ENCODE measurements at places on chromosomes 3 and 15. TPM values are rescaled to one million over a fixed set of nuclear protein-coding genes. Genes with fewer than 3 reads are reported as not detected.

CPNE9 gene
- total RNA-seq = not detected

OR5H1 gene
- total RNA-seq = not detected

SAMMSON gene
- total RNA-seq = not detected

TRAK1 gene
- 36.1 TPM for total RNA-seq

DNA sequence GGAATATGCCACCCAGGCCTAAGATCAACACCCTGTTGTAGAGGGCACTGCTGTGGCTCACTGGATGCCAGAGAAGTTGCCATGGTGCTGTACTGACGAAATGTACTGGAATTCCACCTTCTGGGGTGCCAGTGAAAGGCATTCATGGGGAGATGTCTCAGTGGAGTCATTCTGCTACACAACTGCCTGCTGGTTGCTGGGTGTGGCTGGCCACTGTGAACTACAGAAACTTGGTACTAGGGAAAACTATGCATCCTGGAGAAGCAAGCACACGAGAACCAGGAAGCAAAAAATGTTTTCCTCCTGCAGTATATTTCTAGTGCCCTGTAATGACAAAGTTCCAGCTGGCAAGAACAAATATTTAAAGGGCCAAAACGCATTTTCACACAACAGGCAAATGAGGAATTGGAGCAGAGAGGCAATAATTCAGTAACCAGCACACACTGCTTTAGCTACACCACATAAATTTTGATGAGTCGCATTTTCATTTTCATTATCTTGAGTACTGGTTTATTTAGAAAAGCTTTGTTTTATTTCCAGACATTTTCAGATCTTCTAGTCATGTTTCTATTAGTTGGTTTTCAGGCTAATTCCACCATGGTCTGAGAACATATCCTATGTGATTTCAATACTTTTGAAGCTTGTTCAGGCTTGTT lies 18.3 kb upstream of the RFX7 start:
- peak; percentile 29 for DNase-seq

DNA sequence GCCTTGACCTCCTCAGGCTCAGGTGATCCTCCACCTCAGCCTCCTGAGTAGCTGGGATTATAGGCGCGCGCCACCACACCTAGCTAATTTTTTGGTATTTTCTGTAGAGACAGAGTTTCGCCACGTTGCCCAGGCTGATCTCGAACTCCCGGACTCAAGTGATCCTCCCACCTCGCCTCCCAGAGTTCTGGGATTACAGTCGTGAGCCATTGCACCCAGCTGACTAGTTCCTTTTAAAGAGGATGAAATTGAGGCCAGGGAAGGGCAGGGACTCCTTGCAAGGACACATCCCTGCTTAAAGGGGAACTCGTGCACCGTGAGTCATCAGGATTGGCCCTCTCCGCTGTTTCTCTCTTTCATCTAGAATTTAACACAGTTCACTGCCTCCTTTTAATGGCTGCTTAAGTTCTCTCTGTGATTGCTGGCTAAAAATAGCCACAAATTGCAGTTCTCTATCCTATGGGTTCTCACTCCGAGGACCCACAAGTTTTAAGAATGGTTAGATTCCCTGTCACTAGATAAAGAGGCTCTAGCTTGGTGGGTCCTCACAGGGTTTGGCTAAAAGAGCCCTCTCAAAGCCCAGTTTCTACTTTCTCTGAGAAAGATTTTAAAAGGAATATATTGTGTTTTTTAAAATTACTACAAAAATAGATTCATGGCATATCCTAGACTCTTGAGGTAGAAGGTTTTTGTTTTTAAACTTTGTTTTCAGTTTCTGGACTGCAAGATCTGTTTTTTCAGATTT lies 1.4 kb downstream of the CRTAP start:
- peak; percentile 87 for DNase-seq

- no peak for DNase-seq
These were observed 997.2 kb downstream of the TUSC7 start for GRCh38 chr3:117706756-117707155.

GRCh38 chr3:101861789-101862415 lies 12.6 kb downstream of the NFKBIZ start:
- DNase-seq = no peak

DNA sequence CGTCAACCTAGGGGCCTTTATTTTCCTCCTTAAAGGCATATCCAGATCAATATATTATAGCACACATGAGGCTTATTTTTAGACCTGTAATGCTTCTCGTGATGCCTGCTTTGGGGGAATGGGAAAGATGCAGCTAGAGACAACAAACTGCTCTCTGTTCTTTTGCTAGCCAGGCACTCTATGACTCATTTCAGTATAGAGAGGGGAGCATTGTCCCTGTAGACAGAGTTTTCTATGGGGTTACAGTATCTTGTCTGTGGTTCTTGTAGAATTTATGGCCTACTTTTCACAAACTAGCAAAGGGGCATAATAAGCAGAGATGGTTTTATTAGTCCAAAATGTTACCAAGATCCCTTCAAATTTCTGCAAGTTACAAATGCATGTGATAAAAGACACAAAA lies 305.6 kb downstream of the LSAMP start:
- DNase-seq = no peak
